ENCODE measurements at places on chromosomes 2 and 18.

DNA sequence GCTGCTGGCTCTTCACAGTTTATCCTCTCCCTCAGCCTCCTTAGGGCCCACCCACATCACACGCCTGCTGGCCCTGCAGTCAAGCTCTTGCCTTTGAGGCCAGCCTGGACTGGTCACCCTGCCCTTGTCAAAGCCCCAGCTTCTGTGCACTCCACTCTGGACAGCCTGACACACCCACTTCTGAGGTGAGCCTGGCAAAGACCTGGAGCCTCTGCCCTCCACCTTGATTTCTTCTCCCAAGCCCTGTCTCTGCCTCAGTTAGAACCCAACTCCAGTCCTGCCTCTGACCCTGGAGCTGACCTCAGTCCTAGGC, 37.0 kb upstream of the TAF1B start:
- DNase-seq: no peak

DNA sequence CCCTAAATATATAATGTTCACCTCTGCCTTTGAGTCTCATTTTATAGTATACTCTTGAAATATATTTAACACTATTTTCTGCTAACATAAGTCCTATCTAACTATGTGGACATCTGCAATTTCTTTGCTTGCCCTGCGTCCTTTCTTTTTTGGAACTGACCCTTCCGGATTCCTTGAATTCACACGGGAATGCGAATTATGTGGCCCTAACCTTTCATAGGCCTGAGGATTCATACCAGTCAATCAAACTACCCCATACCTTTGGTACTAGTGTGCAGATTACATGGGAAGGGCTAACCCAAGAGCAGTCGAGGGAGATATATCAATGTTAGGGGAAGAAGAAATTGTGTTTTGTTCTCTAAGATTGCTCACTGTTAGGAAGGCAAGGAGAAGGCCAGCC, 56.4 kb downstream of the NRXN1 start:
- DNase-seq: no peak

GRCh38 chr2:163626639-163627109, 109.1 kb downstream of the FIGN start:
- no peak for DNase-seq

GRCh38 chr2:169512525-169512924, 3.0 kb downstream of the KLHL41 start:
- no peak for DNase-seq

GRCh38 chr2:153071090-153071489, 352.7 kb downstream of the ARL6IP6 start:
- no peak for DNase-seq

GRCh38 chr2:209472112-209472832, 48.4 kb downstream of the MAP2 start:
- DNase-seq: no peak

DNA sequence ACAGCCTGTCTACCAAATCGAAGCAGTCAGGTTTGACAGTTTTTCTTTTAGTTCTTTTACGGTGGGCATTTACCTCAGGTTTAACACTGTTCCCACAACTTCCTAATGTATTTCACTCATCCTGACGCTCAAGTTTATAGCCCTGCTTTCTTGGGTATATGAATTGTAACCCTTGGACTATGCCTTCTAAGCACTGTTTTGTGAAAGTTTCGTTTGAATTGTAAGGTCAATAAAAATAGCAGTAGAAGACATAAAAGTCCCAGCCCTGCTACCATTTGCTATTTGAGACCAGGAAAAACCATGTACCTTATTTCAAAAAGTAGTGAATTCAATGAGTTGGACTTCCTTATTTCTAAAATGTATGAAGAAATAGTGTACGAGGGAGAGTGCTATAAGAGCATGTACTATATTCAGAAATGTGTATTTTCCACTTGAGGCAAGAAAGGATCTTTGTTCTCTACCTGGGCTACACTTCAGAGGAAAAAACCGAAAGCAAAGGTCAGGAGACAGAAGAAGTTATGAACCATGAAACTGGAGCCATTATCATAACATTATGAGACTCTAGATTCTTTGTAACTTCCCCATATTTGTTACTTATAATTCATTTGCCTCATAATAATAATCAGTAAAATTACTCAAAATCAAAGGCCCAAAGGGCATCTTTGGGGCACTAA, 1.9 kb upstream of the ZC3H15 start:
- no peak for DNase-seq

GRCh38 chr2:57515366-57515765, 531.2 kb upstream of the VRK2 start:
- no peak for DNase-seq

GRCh38 chr18:49976795-49977560, 163.6 kb upstream of the ACAA2 start:
- DNase-seq: no peak

GRCh38 chr2:43144263-43144662, 82.1 kb downstream of the ZFP36L2 start:
- DNase-seq: no peak

GRCh38 chr18:10322435-10322834, 132.0 kb upstream of the APCDD1 start:
- DNase-seq: no peak

DNA sequence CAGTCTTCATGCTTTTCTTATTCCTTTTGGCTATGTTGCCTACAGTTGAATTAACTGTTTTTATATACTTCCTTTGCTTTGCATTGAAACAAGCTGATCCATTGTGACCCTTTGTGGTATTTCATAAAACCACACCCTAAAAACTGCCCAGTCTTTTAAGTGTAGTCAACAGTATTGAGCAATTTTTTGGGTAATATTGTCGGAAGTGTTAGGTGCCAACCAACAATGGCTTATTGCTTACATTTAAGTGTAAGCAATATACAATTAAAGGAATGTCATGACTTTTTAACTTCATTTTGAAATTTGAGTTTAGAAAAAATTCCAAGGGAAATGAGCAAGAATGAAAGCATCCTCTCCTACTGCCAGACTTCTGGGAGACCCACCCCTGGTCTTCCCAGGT, 174.1 kb downstream of the NEDD4L start:
- DNase-seq: no peak

DNA sequence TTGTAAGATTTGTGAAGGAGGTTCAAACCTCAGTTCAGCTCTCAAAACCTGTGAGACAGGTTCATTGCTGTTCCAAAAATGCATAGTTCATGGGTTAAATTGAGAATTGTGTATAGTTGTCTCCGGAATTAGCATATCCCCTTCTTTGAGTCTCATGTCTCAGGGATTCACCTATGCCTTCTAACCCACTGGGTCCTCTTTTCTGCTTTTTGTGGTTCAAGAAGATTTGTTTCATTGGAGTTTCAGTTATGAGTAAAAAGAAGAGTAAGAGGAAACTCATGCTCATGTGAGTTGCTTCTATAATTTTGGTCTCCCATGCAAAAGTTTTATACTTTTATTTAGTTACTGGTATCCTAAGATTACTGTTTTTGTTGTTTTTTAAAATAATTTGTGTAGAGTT, 1219.8 kb upstream of the ZEB2 start:
- DNase-seq: no peak

DNA sequence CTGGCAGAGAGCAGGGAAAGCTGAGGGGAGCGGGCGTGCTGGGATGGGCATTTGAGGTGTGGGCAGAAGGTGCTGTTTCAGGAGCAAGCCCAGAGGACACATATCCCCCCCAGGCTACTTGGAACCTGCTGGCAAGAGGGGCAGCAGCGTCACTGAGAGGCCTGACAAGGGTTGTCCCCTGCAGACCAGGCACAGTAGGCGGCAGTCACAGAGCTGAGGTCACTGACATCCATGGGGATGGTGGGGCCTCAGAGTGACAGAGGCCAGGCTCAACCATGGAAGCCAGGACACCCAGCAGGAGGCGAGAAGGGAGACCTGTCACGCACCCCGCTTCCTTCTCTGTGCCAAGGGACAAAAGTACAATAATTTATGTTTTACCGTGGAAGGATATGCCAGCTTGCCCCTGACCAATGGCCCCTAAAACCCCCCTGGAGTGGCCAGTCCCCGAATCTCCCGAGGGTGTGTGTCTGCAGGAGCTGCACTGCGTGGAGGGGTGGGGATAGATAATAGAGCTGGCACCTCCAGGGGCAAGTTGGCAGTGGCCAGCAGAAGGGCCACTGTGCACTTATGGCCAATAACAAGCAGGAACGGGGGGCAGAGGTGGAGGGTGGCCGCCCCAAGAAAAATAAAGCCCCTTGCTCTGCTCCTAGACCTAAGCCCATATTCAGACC, 86.3 kb upstream of the SLC66A3 start:
- no peak for DNase-seq
